NT2/D1 (cell line): ENCODE measurements at places on chromosomes 5 and 9.

GRCh38 chr9:38224941-38225340, 155.9 kb upstream of the SHB start:
- DNase-seq, result no peak

DNA sequence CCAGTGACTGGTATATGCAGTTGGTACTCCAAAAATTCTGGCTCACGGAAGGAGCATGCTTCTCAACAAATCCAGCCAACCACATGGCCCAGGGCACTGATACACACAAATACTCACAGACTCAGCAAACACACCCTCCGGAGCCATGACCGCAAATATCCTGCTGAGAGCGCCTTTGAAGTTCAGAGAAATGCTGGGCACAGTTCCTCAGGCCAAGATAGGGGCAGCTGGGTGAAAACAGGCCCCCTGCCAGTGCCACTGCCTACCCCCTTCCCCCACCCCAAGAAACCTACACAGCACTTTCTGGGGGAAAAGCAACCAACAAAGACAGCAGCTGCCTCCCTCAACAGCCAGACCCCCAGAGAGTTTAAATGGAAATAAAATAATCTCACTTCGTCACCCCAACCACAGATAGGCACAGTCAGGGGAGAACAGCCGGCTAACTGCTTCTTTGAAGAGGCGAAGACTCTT, 120.0 kb downstream of the C5orf15 start:
- no peak for DNase-seq

GRCh38 chr9:4464911-4465513, 25.3 kb upstream of the SLC1A1 start:
- no peak for DNase-seq

- no peak for DNase-seq
Observed at GRCh38 chr5:6644794-6645241, 11.6 kb downstream of the SRD5A1 start.

GRCh38 chr5:73654171-73654811, 28.3 kb downstream of the ARHGEF28 start:
- no peak for DNase-seq

DNA sequence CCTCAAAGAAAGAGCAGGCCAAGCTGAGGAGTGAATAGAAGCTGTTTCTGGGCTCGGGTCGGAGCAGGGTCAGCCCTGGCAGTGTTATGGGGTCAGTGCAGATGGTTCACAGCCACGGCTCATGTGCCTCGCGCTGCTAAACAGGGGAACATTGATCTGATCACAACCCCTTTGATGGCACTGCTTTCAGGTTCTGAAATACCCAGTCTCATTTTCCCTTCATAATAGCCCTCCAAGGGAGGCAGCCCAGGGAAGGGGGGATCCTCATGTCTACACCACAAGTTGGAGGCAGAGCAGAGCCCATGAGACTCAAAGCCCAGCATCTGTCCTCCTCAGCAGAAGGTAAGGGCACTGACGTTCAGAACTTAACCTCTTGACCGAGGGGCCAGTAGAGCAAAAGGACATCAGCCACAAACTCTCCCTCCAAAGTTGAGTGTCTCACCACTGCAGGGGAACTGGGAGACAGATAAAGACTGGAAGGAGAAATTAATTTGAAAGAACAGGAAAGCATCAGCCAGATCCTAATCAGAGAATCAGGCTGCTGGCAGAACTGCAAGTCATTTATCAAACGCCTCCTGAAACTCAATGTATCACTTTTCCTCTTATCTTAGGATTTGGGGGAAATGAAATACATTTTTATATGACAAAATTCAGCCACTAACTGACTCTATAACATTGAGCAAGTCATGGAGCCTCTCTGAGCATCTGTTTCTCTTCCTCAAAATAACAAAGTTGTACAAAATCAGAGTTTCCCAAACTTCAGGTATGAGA, 110.6 kb downstream of the SH3TC2 start:
- DNase-seq, result no peak

DNA sequence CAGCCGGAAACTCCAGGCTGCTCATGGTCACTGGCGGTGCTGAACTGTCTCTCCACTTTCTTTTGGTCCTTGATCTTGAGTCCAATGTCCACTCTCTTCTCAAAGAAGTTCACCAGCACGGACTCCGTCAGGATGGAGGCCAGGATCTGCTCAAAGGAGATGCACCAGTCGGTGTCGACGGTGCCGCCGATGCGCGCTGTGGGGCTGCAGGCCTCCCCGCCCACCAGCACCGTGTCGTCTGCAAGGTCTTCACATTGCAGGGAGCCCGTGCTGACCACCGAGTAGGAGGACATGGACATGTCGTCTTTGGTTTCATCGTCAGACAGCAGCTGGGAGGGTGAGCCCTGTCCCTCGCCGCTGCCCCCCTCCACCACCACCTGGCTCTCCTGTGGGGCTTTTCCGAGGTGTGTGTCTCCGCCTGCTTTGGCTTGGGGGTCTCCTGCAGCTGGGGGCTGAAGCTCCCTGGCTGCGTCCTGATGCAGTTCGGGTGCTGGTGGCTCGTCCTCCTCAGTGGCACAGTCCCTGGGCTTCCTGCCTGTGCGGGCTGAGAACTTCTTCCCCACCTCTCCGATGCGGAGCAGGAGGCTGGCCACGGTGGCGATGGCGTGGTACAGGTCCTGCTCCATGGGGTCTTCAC, 5.0 kb upstream of the MRNIP start:
- DNase-seq, result no peak

DNA sequence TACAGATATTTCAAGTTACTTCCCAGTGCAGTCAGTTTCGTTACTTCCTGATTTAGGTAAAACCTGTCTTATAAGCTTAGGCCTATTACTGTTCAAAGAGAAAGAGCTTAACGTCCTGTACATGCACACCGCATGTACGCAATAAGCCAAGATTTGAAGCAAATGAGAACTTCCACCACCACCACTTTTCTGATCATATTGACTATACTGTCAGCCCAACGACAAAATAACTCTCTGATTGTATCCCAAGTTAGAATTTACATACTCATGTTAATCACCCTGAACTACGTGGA, 5.1 kb downstream of the NFIB start:
- no peak for DNase-seq

DNA sequence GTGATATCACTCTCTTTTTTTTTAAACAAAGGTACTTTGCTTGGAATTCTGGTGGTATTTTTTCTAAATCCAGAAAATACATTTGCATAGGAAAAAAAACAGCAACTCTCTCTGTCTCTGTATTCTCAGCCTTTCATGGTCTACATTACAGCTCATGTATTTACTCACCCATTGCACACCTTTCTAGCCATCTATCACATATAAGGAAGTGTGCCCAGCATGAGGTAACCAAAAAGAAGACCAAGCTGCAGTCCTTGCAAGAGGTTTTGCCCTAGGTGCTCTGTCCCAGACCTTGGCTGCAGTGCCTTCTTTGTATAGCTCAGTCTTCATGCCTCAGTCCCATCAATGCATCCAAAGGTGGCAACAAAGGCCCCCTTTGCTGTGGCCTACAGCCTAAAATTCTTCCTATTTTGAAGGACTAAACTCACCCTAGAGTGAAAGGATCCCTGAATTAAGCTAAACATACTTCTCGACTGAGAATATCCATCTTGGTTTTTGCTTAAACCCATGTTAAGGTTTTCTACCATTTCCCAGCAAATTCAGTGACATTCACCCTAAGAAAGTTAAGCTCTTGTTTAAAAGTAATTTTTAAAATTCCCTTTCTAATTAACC, 446.4 kb downstream of the KIF4B start:
- DNase-seq, result no peak

- peak; percentile 44 for DNase-seq
Observed at GRCh38 chr9:108761655-108762347, 94.0 kb downstream of the ACTL7B start.

DNA sequence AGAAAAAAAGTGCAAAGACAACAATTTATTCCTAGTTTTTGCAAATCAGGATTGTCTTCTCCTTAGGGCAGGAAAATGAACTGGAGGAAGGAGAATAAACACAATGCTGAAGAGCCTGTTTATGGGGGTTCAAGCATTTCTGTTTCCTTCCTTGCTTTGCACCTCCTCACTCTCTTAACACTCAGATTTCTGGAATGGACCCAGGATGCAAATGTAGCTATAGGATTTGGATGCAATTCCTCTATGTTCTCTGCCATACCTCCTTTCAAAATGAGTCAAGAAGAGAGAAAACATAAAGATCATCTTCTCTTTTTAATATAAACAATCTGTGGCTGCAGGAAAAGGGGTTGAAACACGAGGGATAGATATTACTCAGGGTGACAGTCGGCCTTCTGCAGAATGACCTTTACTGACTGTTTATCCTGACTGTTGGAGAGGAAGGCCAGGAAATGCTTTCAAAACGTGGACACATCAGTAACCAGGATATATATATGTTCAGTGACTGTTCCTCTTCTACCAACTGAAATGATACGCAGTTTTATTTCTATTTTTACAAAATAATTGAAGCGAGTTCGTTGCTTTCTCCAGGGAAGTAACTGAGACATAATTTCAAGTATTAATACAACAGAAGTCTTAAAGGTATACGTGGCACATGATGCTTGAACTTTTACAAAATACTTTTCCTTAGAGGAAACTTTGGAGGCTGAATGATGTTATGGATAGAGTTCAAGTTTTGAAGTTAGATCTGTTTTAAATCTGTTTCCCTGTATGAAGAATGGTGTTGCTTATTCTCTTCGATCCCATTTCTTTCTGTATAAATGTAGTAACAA, 44.4 kb downstream of the ACTBL2 start:
- DNase-seq, result no peak

DNA sequence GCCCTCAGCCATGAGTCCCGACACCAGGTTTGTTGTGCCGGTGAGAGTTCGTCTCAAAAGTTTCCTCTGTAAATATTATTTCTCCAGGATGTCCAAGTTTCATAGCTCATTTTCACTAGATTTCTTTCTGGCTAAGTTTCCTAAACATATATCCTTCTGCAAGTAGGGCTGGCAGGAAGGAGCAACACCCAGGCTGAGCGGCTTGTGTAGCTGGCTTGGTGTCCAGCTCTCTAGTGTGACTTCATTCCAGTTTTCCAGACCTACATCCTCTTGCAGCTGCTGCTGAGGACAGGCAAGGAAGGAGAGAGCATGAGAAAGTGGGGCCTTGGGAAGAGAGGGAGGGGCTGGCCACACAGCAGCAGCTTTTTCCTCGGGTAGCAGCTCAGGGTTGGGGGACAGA, 80.3 kb downstream of the FGF1 start:
- no peak for DNase-seq
